ENCODE measurements at places on chromosomes 5 and 9. TPM values are rescaled to one million over a fixed set of nuclear protein-coding genes. Genes with fewer than 3 reads are reported as not detected.

DNA sequence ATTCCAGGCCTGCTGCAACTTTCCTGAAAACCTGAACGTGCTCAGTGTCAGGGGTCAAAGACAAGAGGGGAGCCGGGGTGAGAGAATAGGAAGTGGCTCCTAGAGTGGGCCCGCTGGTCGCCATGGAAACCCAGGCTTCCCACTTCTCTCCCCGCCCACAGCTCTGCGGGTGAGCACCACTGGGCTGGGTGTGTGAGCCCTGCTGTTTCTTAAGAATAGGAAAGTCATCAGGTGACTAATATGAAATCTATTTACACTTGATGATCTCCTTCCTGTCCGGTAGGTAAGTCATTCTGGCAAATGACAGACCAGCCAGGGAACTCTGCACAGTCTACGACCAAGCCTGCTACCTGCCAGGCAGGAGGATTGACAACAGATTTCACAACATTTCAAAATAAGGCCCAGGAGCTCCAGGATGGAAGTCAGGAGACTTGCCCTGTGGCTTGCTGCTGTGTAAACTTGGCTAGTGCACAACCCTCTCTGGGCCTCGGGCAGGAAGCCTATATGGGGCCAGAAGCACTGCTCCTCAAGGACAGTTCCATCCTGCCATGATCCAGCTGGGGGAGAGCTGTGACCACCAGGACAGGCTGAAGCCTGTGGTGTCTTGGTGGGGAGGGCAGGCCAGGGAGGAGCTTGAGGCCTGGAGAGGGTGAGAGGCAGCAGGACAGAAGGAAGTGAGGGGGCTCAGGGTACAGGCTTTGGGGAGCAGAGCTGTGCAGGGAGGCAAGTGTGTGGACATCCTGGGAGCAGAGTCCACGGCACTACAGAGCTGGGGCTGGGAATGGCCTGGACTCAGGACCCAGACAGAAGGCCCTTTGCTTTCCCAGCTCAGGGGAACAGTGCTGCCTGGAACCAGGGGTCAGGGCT, 60.6 kb downstream of the SHB start:
- H3K27ac ChIP-seq: no peak overlapping the region
- peaks cover 15% of the 10 kb centered on the region for H3K4me1 ChIP-seq
- DNase-seq: peak; percentile 75
- no peaks in the 10 kb centered on the region for H3K27me3 ChIP-seq
- H3K4me3 ChIP-seq: no peak overlapping the region

GRCh38 chr9:108467653-108468324, 388.0 kb downstream of the ACTL7B start:
- DNase-seq: no peak
- H3K4me1 ChIP-seq: 0 out of 3 replicates have a peak, but pooled peaks cover 2% of the 10 kb centered on the region
- no peaks in the 10 kb centered on the region for H3K36me3 ChIP-seq
- H3K4me3 ChIP-seq: no peak overlapping the region
- H3K27me3 ChIP-seq: no peaks in the 10 kb centered on the region

DNA sequence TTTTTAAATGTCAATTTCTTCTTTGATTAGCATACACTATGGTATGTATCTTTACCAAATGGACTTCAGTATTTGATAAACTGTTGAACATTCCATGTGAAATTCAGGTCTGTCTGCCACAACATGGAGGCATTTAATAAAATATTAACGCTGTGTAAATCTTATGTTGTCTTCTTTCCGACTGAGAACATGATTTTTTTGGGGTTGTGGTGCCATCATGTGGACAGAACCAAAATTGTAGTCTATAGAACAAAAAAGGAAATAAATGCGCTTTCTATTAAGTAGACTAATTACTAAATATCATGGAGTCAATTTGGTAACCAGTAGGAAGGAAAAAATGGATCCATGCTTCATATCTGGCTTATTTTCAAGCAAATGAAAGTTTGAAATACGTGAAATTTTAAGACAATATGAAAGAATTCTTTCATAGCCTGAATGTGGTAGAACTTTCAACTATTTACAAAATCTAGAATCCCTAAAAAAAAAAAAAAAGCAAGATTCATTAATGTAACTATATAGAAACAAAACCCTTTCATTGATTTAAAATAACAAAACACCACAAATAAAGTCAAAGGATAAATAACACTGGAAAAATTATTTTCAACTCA, 2.8 kb upstream of the PLK2 start:
- H3K27ac ChIP-seq: no peak overlapping the region
- DNase-seq: peak; percentile 16
- H3K36me3 ChIP-seq: no peaks in the 10 kb centered on the region
- H3K4me3 ChIP-seq: no peak overlapping the region
- no peaks in the 10 kb centered on the region for H3K4me1 ChIP-seq

GRCh38 chr9:137461316-137461662, 2.2 kb upstream of the NSMF start:
- peaks cover 97% of the 10 kb centered on the region for H3K4me1 ChIP-seq
- H3K27me3 ChIP-seq: no peaks in the 10 kb centered on the region
- DNase-seq: no peak
- no peak overlapping the region for H3K4me3 ChIP-seq

DNA sequence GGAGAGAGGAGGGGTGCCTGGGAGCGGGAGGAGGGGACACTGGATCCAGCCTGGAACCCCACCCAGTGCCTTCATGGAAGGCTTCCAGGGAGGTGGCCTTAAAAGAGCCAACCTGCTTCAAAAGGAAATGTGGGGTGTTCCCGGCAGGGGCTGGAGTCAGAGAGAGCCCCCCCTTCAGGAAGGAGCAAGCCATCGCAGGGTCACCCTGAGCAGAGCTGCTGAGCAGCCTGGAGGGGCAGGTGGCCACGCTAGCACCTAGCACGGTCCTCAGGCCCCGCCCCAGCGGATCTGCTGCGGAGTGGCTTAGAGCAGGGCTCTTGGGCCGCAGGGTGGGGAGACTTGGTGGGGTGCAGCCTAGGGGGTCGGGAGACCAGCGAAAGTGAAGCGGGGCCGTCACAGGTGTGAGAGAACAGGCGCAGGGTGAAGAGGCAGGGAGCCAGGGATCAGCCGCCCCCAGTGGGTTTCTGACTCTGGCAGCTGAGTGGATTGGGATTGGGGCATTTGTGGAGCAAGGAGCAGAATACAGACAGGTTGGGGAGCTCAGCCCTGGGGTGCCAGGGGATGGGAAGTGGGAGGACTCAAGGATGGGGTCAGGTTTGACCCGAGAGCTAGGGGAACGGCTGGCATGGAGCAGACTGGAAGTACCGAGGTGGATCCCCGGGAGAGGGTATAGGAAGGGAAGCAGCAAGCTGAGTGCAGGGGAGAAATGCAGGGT, 1.5 kb downstream of the LCN2 start:
- H3K4me1 ChIP-seq: peaks cover 17% of the 10 kb centered on the region
- DNase-seq: peak; percentile 99
- H3K27me3 ChIP-seq: no peaks in the 10 kb centered on the region
- H3K36me3 ChIP-seq: no peaks in the 10 kb centered on the region

GRCh38 chr5:75536694-75537360, 25.1 kb downstream of the POLK start:
- no peaks in the 10 kb centered on the region for H3K36me3 ChIP-seq
- no peak overlapping the region for H3K27ac ChIP-seq
- no peaks in the 10 kb centered on the region for H3K4me1 ChIP-seq
- H3K4me3 ChIP-seq: no peak overlapping the region

GRCh38 chr9:21027295-21027694, 4.1 kb downstream of the HACD4 start:
- no peak overlapping the region for H3K4me3 ChIP-seq
- H3K27ac ChIP-seq: no peak overlapping the region
- H3K36me3 ChIP-seq: no peaks in the 10 kb centered on the region
- no peaks in the 10 kb centered on the region for H3K27me3 ChIP-seq
- no peak for DNase-seq
- no peaks in the 10 kb centered on the region for H3K4me1 ChIP-seq

DNA sequence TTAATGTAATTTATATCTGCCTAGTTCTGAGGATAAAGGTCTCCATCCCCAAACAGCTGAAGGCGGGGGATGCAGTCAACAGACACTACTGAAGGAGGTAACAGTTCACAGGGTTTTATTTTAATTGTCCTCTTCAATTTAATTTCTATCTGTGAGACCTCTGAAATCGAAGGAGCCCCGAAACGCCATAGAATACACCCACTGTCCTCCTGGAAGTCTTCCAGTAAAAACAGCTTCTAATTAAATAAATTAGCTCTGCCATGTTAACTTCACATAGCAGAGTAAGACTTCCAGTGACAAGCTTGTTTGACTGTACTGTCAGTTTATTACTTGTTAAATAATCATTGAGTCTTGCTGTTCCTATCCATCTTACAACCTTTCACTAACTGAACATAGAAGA, 193.5 kb downstream of the SEC61B start:
- no peak overlapping the region for H3K27ac ChIP-seq
- no peaks in the 10 kb centered on the region for H3K4me1 ChIP-seq
- DNase-seq: no peak
- H3K36me3 ChIP-seq: no peaks in the 10 kb centered on the region
- H3K4me3 ChIP-seq: no peak overlapping the region

Gene ADAM19
- 1.0 TPM for total RNA-seq

DNA sequence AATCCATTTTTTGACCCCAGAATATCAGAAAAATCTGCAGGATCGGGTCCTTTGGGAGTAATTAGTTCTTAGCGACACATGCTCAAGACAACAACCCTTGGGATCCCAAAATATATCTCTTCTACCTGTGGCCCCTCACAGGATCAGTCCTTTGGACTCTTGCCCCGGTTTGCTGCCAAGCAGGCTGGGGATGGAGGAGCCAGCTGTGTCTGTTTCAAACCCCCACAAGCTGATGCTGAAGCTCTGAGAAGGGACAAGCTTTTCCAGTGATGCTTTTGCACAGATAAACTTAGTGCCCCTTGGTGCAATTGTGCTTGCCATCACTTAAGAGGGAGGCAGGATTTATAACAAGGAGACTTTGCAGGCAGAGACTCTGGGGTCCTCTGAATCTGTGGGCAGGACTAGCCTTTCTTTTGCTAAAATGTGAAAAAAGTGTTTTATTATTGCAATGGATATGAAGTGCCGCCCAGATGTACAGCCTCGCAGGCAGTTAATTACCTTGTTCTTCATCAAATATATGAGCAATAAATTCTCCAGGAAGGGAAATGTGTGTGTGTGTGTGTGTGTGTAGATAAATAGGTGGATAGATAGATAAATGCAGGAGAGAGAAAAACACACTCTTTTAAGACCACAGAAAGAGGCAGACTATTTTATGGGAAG, 9.6 kb upstream of the LHX2 start:
- no peak overlapping the region for H3K4me3 ChIP-seq
- no peaks in the 10 kb centered on the region for H3K36me3 ChIP-seq

Gene BASP1
- 0.22 TPM for total RNA-seq

GRCh38 chr5:110547495-110547894, 179.0 kb downstream of the TMEM232 start:
- no peaks in the 10 kb centered on the region for H3K4me1 ChIP-seq
- H3K27ac ChIP-seq: no peak overlapping the region
- no peaks in the 10 kb centered on the region for H3K36me3 ChIP-seq

Gene SPAAR
- not detected for total RNA-seq

DNA sequence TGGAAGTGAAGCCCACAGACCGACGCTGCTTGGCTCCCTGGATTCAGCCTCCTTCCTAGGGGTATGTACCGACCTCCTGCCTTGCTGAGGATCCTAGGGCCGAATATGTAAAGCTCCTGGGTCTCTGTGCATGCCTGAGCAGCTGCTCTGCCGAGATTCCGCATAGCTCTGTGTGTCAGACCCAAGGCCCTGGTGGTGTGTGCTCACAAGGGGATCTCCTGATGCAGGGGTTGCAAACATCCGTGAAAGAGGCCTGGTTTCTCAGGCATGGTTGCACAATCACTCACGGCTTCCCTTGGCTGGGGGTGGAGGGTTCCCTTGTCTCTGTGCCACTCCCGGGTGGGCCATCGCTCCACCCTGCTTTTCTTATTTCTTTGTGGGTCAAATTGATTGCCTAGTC, 19.9 kb upstream of the SVEP1 start:
- DNase-seq: no peak
- no peak overlapping the region for H3K27ac ChIP-seq
- no peaks in the 10 kb centered on the region for H3K36me3 ChIP-seq
- no peaks in the 10 kb centered on the region for H3K27me3 ChIP-seq
- no peaks in the 10 kb centered on the region for H3K4me1 ChIP-seq
- H3K4me3 ChIP-seq: no peak overlapping the region

- peaks cover 12% of the 10 kb centered on the region for H3K4me1 ChIP-seq
- H3K36me3 ChIP-seq: no peaks in the 10 kb centered on the region
- peak overlapping the region; percentile 16 for H3K27ac ChIP-seq
- peak; percentile 8 for DNase-seq
- no peaks in the 10 kb centered on the region for H3K27me3 ChIP-seq
Observed at GRCh38 chr9:19650312-19650711, 138.5 kb downstream of the SLC24A2 start.

GRCh38 chr5:89418407-89419085, 535.6 kb upstream of the MEF2C start:
- H3K36me3 ChIP-seq: no peaks in the 10 kb centered on the region
- DNase-seq: peak; percentile 84
- no peaks in the 10 kb centered on the region for H3K27me3 ChIP-seq
- H3K4me1 ChIP-seq: peaks cover 11% of the 10 kb centered on the region
- peak overlapping the region; percentile 53 for H3K27ac ChIP-seq

- H3K27ac ChIP-seq: no peak overlapping the region
- DNase-seq: no peak
- no peak overlapping the region for H3K4me3 ChIP-seq
- no peaks in the 10 kb centered on the region for H3K4me1 ChIP-seq
Observed at GRCh38 chr5:39995990-39996389, 571.2 kb upstream of the DAB2 start.

- no peaks in the 10 kb centered on the region for H3K36me3 ChIP-seq
- no peak overlapping the region for H3K27ac ChIP-seq
- peaks cover 6% of the 10 kb centered on the region for H3K27me3 ChIP-seq
Observed at GRCh38 chr5:67902497-67902830, 313.1 kb upstream of the PIK3R1 start.

- no peaks in the 10 kb centered on the region for H3K27me3 ChIP-seq
- no peak overlapping the region for H3K4me3 ChIP-seq
- no peaks in the 10 kb centered on the region for H3K36me3 ChIP-seq
Observed at GRCh38 chr5:143446535-143447226, 43.2 kb upstream of the NR3C1 start.

DNA sequence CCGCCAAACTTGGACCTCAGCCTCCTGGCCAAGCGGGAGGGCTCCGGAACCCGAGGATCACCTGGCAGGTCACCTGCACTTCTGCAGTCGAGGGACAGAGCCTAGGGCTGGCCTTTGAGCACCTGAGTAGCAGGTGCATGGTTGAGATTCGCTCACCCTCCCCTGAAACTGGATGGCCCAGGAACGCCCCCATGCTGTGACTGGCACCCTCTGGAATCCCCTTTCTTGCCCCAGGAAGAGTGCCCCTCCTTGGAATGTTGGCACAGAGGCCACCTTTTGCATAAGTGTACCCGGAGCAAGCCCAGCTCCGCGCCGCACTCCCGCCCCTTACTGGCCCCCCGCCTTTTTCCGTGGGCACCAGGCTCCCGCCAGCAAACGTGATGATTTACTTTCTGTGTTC, 112.5 kb upstream of the IER5L start:
- no peak for DNase-seq
- no peaks in the 10 kb centered on the region for H3K36me3 ChIP-seq
- H3K4me1 ChIP-seq: peaks cover 12% of the 10 kb centered on the region
- H3K27me3 ChIP-seq: peaks cover 10% of the 10 kb centered on the region
- H3K4me3 ChIP-seq: no peak overlapping the region
